ENCODE measurements at places on chromosomes 16 and 17.

GRCh38 chr17:31398381-31399311, 7.2 kb downstream of the RAB11FIP4 start:
- DNase-seq: no peak

DNA sequence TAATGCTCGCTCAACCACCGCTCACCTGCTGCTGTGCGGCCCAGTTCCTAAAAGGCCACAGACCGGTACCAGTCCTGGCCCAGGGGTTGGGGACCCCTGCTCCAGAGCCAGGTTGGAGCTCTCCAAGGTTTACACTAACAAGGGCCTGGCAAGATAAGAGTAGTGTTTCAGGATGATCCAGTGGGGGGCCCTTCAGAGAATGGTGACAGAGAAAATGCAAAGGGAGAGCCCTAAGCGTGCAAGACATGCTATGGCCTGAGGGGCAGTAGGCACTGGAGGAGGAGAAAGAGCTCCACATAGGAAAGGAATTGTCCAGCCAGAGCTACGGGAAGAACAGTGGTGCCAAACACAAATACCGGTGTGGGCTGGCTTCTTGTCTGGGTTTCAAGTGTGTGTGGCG, 233.4 kb downstream of the STX8 start:
- DNase-seq: no peak

DNA sequence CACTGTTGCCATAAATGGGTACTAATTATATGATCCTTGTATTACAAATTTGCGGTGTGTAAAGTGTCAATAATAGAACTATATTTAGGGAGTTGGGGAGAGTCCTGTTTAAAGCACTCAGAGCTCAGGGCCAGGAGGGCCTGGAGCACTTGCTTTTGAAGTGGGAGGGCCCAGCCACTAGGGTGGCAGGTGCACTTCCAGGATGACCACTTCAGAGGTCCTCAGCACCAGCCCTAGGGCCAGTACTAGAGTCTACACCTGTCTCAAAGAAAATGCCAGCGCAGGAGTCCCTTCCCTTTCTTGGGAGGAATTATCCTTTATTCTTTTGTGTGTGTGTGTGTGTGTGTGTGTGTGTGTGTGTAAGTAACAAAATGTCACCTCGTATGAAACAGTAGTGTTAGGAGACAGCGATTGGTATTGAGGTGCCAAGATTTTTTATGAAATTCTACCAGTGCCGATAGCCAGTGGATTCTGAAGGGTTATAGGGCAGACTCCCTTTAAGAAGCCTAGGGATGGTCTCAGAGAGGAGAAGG, 31.9 kb downstream of the MYO18A start:
- no peak for DNase-seq

GRCh38 chr16:5010576-5011329, 23.0 kb downstream of the NAGPA start:
- no peak for DNase-seq
